ENCODE measurements at places on chromosomes 16 and 17. TPM values are rescaled to one million over a fixed set of nuclear protein-coding genes. Genes with fewer than 3 reads are reported as not detected.

The PHKB gene
- polyA plus RNA-seq = 71.7 TPM

- no peaks in the 10 kb centered on the region for H3K27me3 ChIP-seq
- no peak overlapping the region for H3K27ac ChIP-seq
- peaks cover 18% of the 10 kb centered on the region for H3K36me3 ChIP-seq
- H3K4me1 ChIP-seq = no peaks in the 10 kb centered on the region
- no peak overlapping the region for H3K4me3 ChIP-seq
Observed at GRCh38 chr16:11121083-11121608, 134.9 kb downstream of the SOCS1 start.

- no peaks in the 10 kb centered on the region for H3K36me3 ChIP-seq
- H3K4me1 ChIP-seq = no peaks in the 10 kb centered on the region
- DNase-seq = no peak
- H3K4me3 ChIP-seq = no peak overlapping the region
- no peak overlapping the region for H3K27ac ChIP-seq
- H3K27me3 ChIP-seq = no peaks in the 10 kb centered on the region
Observed at GRCh38 chr17:35210741-35211140, 16.5 kb upstream of the SLC35G3 start.

The CDH1 gene
- 378 TPM for polyA plus RNA-seq

- DNase-seq = no peak
- H3K4me3 ChIP-seq = peak within 1 kb of the TSS; percentile 92
- no peaks in the 10 kb centered on the region for H3K27me3 ChIP-seq
Observed at GRCh38 chr16:55508941-55509931, at the start of gene LPCAT2. LPCAT2 (plus strand) TSS chr16:55509072; CDS start chr16:55509182, 110 bp downstream.

- no peaks in the 10 kb centered on the region for H3K4me1 ChIP-seq
- H3K4me3 ChIP-seq = no peak overlapping the region
- no peaks in the 10 kb centered on the region for H3K27me3 ChIP-seq
- no peak overlapping the region for H3K27ac ChIP-seq
- H3K36me3 ChIP-seq = no peaks in the 10 kb centered on the region
- no peak for DNase-seq
Observed at GRCh38 chr17:39305978-39306377, 80.2 kb upstream of the STAC2 start.

DNA sequence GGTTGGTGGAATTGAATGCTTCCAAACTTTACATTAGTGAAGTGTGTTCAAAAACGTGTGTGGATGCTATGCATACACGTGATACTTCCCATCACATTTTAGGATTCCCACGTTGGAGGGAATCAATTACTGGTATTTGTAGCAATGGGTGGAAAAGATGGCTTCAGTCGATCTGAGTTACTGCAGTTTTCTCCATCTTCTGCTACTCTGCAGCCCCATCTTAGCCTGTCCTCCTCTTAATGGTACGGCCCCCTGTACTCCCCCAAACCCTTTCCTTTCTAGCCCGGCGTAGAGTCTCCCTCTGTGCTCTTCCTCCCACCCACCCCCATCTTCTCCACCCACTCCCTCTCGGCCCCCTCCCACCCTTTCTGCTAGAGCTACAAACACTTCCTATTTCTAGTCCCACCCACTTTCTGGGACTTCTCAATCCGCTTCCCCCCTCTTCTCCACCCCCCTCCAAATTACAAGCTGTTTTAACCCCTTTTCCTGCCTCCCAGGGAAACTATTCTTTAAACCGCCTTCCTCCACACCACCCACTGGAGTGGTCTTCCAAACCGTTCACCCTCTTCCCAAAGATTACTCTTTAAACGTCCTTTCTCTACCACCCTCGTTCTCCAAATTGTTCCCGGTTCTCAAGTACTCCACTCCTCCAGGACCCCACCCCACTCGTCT lies 1.1 kb downstream of the CHTF8 start:
- H3K4me1 ChIP-seq = peaks cover 21% of the 10 kb centered on the region
- peak overlapping the region; percentile 96 for H3K4me3 ChIP-seq
- H3K27ac ChIP-seq = peak overlapping the region; percentile 89
- H3K27me3 ChIP-seq = no peaks in the 10 kb centered on the region
- H3K36me3 ChIP-seq = peaks cover 4% of the 10 kb centered on the region

GRCh38 chr16:56428091-56428490 lies 2.7 kb upstream of the AMFR start:
- H3K4me3 ChIP-seq = no peak overlapping the region
- H3K36me3 ChIP-seq = peaks cover 2% of the 10 kb centered on the region
- no peak for DNase-seq
- H3K4me1 ChIP-seq = peaks cover 10% of the 10 kb centered on the region
- H3K27me3 ChIP-seq = no peaks in the 10 kb centered on the region
- no peak overlapping the region for H3K27ac ChIP-seq

DNA sequence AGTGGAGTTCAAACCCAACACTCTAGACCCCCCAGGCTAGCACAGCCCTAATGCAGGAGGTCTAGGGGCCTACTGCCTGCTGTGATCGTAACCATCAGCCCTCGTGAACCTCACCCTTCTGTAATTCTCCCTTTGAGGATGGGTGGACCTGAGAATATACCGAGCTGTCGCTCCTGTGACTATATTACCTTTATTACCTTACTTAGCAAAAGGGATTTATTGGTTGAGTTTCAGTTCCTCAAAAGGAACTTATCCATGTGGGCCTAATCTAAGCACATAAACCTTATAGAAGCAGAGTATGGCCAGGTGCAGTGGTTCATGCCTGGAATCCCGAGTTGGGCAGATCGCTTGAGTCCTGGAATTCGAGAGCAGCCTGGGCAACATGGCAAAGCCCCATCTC lies 19.2 kb upstream of the EMP2 start:
- no peak overlapping the region for H3K27ac ChIP-seq
- no peak overlapping the region for H3K4me3 ChIP-seq
- no peak for DNase-seq
- H3K4me1 ChIP-seq = peaks cover 15% of the 10 kb centered on the region
- no peaks in the 10 kb centered on the region for H3K36me3 ChIP-seq

DNA sequence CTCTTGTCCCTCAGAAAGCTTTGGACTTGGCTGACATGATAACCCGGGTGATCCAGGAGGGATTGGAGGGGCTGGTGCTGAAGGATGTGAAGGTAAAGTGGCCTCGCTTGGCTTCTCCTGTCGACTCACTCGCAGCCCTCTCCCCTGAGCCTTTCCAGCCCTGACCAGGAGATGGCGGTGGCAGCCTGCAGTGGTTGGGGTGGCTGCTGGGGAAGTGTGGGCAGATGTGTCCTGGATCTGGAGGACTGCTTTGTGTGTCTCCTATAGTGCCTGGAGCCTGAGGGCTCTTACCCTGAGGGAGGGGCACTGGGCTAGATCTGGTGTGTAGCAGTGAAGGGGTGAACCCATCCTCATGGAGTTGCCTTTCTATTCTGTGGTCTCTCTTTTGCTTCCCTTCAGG lies 17.9 kb downstream of the LIG3 start:
- no peak overlapping the region for H3K27ac ChIP-seq
- peaks cover 37% of the 10 kb centered on the region for H3K36me3 ChIP-seq
- no peak overlapping the region for H3K4me3 ChIP-seq
- no peak for DNase-seq

Measured in keratinocyte (primary cell).